Stimulated activated CD4-positive, alpha-beta T cell treated with anti-CD3 and anti-CD28 coated beads, Interleukin-12 subunit alpha, Interleukin-12 subunit beta, amount 100 ng/mL, for 4 hours (primary cell): ENCODE measurements at places on chromosomes 7 and 10.

- DNase-seq = peak; percentile 6
Observed at GRCh38 chr10:109956454-109957091, 33.3 kb upstream of the XPNPEP1 start.

- DNase-seq = no peak
Observed at GRCh38 chr10:122689146-122689820, 10.4 kb downstream of the C10orf120 start.

- DNase-seq = no peak
Observed at GRCh38 chr10:98638920-98639319, 192.2 kb upstream of the HPS1 start.

DNA sequence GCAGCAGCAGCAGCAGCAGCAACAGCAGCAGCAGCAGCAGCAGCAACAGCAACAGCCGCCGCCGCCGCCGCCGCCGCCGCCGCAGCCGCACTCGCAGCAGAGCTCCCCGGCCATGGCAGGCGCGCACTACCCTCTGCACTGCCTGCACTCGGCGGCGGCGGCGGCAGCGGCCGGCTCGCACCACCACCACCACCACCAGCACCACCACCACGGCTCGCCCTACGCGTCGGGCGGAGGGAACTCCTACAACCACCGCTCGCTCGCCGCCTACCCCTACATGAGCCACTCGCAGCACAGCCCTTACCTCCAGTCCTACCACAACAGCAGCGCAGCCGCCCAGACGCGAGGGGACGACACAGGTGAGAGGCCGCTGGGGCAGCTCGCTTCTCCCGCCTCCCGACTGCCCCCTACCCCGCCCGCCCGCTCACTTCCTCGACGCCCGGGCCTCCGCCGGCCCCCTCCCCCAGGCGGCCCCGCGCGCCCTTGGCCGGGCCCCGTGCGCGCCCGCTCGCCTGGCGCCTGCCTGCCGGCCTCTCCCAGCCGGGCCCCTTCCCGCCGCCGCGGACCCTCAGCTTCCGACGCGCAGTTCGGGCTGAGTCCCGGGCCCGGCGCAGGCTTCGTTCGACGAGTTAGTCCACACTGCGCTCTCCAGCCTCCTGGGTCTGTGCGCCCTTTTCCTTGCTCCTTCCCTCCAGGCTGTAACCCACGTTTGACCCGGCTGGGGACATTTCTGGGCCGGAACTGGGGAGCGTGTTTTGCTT lies 882 bp downstream of the DLX6 start:
- DNase-seq = peak; percentile 18

- no peak for DNase-seq
Observed at GRCh38 chr7:84245835-84246234, 51.2 kb upstream of the SEMA3A start.

- no peak for DNase-seq
Observed at GRCh38 chr10:100502926-100503494, 16.7 kb downstream of the SEC31B start.

DNA sequence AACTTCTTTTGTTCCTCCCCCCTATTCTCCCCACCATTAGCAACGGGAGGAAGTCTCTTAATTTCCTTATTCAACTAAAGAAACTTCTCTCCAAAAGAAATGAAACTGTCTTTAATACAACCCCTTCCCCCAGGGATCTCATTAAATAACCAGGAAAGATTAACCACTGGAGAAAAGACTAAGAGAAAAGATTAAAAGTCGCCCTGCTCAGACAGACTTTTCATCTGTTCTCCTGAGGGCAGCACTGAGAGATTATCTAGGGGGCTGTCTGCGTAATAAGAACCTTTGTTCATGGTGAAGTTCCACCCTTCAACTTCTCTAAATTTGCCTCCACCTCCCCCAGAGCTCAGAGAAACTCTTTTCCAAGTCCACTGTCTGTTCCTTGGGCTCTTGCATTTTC lies 105.5 kb downstream of the HGF start:
- no peak for DNase-seq

DNA sequence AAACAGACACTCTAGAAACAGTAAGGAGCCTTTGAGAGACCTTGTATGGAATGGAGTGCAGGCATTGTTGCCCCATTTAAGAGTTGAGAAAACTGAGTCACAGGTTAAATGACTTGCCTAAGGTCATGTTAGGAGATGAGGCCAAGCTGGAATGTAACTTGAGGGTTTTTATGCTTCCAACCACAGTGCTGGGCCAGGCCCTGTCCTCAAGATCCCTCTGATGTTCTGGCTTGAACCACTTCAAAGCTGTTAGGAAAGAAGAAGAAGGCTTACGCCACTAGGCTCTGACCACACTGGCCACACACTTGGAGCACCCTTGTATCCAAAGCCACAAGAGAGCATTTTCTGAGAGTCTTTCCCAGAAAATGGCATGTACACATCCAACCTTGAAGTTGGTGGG lies 42.7 kb downstream of the PLAU start:
- no peak for DNase-seq

- DNase-seq = no peak
Observed at GRCh38 chr10:98323221-98324164, 55.5 kb upstream of the LOXL4 start.

GRCh38 chr7:80150611-80151273 lies 16.1 kb downstream of the GNAI1 start:
- DNase-seq = no peak

DNA sequence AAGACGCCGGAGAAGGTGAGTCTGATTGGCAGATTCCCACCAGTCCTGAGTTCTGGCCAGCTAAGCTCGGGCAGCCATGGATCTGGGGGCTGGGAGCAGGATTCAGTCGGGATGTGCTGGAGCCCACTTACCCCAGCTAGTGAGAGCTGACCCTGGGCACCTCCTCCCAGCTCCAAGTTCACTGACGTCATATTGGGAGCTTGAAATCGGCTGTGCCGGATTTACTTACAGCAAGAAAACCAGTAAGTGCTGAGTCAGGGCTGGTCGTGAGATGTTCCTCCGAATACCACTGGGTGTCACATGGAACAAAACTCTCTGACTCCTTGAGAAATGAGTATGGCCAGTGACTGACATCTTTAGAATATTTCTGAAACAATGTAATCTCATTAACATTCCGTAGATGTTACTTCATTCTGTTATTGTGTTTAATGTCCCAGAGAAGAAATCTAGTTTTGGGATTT lies 621.2 kb downstream of the SDK1 start:
- no peak for DNase-seq

GRCh38 chr7:41104631-41105030 lies 598.3 kb downstream of the INHBA start:
- DNase-seq = no peak

DNA sequence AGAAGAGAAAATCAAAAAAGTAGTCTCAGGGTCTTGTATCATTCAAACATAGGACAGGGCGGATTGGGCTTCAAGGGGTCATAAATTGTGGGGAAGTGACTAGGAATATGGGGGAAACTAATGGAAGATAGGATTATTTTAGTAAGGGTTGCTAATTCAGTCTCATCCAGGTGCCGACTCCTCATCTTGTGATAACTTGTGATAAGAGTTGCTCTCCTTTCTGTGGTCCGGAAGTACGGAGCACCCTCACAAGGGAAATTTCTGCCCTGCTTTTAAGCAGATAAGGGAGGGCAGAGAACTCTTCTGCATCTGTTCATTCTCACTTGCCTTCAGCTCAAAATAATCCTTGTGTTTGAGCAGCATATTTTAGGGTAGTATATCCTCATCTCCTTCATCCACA lies 436.4 kb upstream of the LRGUK start:
- DNase-seq = no peak

DNA sequence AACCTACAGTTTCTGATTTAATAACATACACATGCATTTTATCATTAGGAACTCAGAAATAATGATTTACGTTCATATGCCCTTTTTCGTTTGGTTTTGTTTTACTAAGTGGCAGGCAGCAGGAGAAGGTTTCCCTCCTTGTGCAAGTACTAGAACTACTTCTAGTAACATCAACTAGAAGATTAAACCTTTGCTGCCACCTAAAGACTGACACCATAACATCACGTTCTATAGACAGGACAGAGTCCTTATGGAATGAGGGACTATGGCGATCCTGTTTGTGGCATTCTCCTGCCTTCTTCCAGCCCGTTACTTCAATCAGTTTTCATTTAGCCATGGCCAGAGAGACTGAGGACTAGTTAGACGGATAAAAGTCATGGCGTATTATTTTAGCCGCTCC lies 53.2 kb downstream of the GAD2 start:
- DNase-seq = no peak

- no peak for DNase-seq
Observed at GRCh38 chr7:103985565-103986126, 3.8 kb downstream of the RELN start.

DNA sequence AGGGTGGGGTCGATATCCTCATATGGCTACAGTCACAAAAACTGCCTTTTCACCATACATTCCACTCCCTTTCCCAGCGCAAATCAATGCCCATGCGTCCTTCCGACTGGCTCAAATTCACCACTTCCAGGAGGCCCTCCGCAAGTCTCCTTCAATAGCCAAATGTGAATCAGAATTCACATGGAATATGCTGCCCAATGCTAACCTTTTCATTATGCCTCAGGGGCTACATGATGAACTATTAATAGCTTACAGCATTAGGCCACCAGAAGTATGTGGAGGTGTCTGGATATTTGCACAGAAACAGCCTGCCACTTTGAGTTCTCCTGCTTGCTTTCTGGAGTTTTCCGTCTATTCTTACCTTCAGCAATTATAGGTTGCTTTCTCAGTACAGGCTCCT lies 27.7 kb downstream of the RGS10 start:
- DNase-seq = no peak

DNA sequence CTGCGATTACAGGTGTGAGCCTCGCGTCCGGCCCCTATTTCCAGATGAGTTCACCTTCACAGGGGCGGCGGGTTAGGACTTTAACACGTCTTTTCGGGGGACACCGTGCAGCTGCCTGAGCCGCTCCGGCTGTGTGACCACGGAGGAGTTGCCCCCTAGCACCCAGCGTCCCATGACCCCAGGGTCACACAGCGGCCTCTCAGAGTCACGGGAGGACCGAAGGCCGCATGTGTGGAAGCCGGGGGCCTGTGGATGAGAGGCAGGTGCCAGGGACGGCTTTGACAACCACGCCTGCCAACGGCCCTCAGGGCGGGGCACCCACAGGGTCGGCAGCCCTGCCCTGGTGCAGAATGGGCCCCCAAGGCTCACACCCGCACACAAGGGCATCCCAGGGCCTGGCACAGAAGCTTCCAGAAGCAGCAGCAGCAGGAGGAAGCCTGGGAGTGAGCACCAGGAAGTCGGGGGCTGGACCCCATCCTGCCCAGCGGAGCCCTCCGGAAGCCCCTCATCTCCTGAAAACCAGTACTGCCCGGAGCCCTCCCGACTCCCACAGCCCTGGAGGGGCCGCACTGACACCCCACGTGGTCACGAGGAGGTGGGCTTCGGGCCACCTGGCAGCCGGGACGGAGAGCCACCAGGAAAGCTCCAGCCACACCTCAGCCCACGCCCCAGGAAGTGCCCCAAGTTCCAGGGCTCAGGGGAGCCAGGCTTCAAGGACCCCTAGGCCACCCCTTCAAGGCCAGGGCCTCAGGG lies 32.7 kb downstream of the ADAP1 start:
- DNase-seq = peak; percentile 26

- no peak for DNase-seq
Observed at GRCh38 chr7:47684728-47685127, 102.8 kb upstream of the TNS3 start.

DNA sequence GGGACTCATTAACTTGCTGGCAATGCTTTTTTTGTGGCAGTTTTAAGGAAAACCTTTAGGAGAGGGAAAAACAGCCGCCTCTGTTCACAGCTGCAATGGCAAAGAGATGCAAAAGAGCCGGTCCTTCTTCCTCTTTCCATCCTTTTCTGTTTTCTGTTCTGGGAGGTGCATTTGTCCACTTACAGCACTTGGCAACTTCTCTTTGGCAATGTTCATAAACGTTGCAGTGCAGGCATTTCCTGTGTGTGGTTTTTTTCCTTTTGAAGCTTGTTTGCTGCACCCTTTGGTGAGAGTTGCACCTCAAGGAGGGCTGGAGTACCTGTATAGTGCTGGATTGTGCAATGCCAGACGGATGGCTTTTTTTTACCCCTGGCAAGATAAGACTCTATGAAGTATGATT lies 53.9 kb upstream of the HABP2 start:
- DNase-seq = no peak

DNA sequence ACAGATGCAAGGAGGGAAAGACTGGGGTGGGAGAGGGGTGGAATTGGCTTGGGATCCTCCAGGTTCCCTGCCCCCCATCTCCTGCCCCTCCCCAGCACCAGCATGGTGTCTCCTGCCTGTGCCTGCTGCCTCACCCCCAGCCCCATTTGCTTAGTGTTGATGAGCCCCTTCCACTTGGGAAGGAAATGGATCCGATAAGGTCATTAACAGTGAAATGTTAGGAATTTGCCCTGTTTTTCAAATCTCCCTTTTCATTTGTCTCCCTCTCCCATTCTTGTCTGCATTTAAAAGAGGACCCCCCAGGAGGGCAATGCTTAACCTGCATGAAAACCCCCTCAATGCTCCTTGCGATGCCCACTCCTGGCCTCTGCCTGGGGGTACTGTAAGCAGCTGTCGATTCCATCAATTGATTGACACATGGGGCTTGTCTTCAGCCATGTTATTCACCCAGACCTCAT lies 51.5 kb downstream of the HK1 start:
- DNase-seq = no peak

- no peak for DNase-seq
Observed at GRCh38 chr10:2438248-2438939, 629.0 kb upstream of the PFKP start.

DNA sequence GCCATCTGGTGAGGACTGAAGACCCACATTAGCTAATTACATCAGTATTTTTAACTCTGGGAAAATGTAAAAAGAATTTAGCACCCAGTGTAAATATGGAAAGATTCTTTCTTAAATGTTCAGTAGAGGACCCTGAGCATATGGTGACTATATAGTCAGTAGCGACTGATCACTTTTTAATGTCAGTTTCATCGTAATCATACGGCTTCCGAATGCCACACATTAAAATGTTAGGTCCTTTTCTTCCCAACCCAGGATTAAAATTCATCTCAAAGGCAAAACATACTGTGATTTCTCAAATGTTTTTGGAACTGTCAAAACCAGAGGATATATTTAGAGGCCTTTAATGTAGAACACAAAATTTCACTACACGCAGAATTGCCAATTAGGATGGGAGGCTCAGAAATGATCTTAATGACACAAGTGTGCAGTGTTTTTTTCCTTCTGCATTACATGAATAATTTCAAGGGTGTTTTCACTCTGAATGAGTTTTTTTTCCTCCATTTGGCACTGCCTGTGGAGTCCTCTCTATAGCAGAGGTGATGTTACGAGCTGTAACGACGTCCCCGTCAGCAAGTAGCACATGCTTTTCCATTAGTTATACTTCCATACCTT lies 382.7 kb downstream of the PAXIP1 start:
- no peak for DNase-seq

DNA sequence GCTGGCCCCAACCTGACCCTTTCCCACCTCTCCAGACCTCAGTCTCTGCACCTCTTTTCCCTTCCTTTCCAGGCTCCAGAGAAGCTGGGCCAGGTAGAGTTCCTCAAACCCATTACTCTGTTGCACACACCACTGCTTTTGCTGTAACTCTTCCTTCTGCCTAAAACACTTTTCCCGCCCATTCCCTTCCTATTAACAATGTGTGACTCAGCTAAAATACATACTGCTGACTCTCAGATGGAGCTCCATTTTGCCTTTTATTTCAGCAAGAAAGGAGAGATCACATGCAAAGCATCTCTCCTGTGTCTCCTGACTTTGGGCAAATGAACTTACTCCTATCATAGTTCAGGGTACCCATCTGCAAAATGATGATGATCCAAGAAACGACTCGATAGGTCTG lies 201.0 kb downstream of the CALN1 start:
- DNase-seq = no peak

- no peak for DNase-seq
Observed at GRCh38 chr10:59181668-59182067, 5.2 kb downstream of the PHYHIPL start.

- DNase-seq = no peak
Observed at GRCh38 chr7:155811895-155812761, at the start of gene SHH. Gene SHH, minus strand, starts transcription at chr7:155812463. Its CDS starts 341 bp downstream, at chr7:155812122.

GRCh38 chr7:144048648-144049047 lies at the start of gene OR2A5:
Gene OR2A5, plus strand, starts transcription at chr7:144048948. Its CDS starts 1,454 bp downstream, at chr7:144050402.
- DNase-seq = no peak
